Hematopoietic multipotent progenitor cell treated with erythropoietin and hydrocortisone succinate and interleukin-3 and kit ligand, for 15 days (in vitro differentiated cells): ENCODE measurements at places on chromosomes 3 and 15.

DNA sequence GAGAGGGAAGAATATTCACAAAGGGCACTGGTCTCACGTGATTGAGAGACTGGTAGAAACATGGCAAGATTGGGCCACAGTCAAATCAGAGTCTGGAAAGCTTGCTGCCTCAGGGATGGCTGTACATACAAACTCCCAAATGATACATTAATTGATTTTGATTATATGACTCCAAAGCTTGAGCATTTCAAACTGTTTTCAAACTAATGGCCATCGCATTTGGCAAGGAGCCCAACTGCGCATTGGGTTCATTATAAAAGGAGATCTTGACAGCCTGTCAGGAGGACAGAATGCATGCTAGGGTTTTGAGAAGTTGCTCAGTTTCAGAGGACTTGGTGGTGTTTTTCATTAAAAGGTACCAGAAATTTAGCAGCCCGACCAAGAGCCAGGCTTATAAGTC is 117.7 kb downstream of the PTPRG start:
- no peak for DNase-seq

GRCh38 chr3:156525808-156526207 is 29.1 kb downstream of the SSR3 start:
- no peak for DNase-seq

GRCh38 chr3:122857019-122857418 is 62.1 kb downstream of the SLC49A4 start:
- DNase-seq, result no peak

DNA sequence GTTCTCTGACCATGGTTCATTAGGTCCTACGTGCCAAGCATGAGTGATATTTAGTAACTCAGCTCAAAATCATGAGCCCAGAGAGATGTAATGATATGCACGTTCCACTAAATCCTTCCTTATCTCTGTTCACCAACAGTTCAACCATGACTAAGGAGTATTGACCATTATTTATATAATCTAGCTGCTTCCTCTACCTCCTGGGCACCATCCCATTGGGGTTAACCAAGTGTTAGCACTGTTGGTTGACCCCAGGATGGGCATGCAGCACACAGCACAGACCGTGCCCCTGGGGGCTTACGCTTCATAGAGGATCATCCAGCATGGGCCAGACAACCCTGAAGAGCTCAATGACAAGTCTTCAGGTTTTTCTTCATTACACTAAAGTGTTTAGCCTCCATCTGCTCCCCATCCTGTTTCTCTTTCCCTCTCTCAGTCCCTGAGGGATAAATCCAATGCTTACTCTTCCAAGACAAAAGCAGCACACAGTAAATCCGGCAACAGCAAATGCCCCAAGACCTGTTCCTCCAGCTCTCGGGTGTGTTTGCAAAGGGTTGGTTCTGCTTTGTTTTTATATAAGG is 10.4 kb downstream of the FAM174B start:
- DNase-seq, result no peak

DNA sequence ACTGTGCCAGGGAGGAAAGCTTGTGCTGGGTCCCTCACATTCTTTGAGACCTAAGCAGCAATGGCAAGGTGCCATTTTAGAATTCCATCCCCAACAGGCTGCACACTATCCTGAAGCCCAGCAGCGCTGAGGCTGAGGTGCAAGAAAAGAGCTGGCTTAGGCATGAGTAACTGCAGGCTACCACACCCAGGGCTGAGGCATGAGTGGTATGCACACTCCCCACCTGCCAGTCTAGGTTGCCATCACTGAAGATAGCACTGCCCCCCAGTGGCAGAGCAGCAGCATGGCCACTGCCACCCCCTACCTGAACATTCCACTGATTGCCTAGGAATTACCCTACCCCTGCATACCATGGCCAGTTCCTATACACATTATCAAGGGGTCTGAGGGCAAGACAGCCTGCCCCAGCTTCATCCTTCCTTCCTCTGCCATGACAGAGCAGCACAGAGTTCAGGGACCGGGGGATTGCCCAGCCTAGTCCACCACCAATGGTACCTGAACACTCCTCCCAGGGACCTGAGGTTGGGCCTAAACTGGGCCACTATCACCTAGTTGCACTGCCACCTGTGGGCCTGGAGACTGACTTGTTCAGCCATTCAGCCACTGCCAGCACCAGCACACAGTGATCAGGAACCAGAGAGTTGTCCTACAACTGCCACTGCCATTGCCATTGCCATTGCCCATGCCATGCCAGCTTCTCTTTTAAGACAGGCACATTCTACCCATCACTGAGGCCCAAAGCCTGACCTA is 129.8 kb downstream of the SATB1 start:
- DNase-seq, result peak; percentile 5

DNA sequence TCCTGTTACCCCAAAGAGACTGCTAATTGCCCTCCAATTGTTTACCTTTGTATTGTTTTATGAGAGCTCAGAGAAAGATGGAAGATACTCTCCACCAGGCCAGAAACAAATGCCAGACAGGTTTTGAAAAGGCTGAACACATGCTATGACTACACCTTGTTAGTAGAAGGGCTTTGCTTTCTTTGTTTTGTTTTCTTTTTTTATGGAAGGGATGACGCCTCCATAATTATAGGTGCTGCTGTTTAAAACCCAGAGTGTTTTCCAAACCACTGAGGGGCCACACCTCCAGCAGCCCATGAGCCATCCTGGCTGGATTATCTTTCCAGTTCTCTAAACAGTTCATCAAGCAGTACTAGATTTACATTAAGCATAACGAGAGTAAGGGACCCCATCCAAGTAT is 5.6 kb upstream of the FOXP1 start:
- DNase-seq, result no peak

DNA sequence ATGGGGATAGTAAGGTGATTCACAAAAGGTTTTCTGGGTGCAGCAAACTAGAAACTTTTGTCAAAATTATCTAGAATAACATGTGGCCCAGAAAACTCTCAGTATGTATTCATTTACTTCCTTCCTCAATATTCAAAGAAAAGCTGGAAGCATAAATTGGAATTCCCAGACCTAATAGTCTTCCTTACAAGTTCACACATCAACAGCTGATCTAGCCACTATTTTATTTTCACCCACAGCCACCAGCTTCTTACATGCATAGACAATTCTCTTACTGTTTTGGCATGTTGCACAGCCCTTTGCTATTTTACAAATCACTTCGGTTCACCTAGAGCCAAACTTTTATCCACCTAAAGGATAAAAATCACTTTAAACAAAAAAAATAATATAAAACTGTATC is 647.8 kb upstream of the CCDC54 start:
- DNase-seq, result no peak

GRCh38 chr3:22122567-22122966 is 371.6 kb upstream of the ZNF385D start:
- DNase-seq, result no peak

GRCh38 chr15:56654624-56655023 is 78.7 kb downstream of the ZNF280D start:
- no peak for DNase-seq

GRCh38 chr3:75138345-75138744 is 523.9 kb upstream of the CNTN3 start:
- no peak for DNase-seq

DNA sequence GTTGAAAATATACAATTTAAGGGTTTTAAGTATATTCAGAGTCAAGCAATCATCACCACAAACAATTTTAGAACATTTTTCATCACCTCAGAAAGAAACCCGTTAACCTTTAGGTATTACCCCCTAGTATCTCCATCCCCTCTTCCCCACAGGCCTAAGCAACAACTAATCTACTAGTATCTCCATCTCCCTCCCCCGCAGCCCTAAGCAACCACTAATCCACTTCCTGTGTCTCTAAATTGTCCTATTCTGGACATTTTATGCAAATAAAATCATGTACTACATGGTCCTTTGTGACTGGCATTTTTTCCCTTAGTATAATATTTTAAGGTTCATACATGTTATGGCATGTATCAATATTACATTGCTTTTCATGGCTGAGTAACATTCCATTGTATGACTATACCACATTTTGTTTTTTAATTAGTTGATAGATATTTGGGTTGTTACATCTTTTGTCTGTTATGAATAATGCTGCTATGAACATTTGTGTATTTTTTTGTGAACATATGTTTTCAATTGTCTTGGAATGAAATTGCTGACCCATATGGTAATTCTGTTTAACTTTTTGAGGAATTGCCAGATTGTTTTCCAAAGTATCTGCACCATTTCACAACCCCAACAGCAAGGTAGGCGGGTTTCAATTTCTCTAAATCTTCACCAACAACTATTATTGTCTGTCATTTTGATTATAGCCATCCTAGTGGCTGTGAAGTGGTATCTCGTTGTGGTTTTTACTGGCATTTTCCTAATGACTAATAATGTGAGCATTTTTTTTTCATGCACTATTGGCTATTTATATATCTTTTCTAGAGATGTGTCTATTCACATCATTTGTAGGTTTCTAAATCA is 215.6 kb upstream of the CD96 start:
- DNase-seq, result no peak

- DNase-seq, result no peak
Measured at GRCh38 chr15:22240403-22240802, 160.1 kb downstream of the OR4M2 start.

- no peak for DNase-seq
Measured at GRCh38 chr3:229183-229661, 32.7 kb downstream of the CHL1 start.

DNA sequence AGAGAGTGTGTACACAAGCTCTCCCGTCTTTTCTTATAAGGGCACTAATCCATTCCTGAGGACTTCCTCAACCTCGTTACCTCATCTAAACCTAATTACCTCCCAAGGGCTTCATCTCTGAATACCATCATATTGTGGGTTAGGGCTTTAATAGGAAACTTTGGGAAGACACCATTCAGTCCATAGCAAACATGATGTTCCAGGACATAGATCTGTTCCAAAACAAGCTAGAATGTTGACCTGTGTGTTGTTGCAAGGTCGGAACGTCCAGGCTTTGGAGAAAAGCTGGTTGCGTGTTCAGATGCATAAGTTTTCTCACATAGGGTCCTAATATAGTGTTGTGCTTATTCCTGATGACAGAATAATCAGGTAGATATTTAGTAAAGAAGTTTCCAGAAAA is 9.7 kb upstream of the TMEM87A start:
- no peak for DNase-seq

- no peak for DNase-seq
Measured at GRCh38 chr15:69253156-69253555, 45.6 kb upstream of the PAQR5 start.

DNA sequence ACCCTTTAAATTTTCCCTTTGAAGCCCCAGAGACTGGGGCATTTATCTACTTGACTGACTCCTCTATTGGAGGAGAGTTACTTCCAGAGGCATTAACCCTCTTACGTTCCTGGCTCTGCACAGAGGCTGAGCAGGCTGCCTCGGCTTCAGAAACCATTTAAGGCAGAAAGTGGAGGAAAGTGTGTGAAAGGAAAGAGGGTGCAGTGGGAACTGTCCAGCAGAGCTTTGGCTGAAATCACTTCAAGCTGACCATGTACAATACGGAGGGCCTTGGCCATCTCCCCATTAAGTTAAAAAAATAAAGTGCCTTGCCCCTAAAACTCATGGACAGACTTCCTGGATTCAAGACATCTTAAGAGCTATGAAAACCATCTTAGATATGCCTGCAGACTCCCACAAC is 238.7 kb downstream of the SV2B start:
- no peak for DNase-seq

DNA sequence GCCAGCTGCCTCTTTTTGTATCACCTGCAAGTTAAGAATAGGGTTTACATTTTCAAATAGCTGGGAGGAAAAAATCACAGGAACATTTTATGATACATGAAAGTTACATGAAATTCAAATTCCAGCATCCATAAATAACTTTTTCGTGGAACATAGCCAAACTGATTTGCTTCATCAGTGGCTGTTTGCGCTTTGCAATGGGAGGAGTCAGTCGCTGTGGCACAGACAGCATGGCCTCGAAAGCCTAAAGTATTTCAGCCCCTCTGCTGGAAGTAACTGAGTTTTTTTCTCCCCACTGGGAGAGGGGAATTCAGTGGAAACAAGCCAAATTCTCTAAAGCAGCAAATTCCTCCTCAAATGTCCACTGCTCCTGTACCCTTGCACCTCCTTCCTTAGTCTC is 271.9 kb downstream of the SUCLG2 start:
- DNase-seq, result no peak

DNA sequence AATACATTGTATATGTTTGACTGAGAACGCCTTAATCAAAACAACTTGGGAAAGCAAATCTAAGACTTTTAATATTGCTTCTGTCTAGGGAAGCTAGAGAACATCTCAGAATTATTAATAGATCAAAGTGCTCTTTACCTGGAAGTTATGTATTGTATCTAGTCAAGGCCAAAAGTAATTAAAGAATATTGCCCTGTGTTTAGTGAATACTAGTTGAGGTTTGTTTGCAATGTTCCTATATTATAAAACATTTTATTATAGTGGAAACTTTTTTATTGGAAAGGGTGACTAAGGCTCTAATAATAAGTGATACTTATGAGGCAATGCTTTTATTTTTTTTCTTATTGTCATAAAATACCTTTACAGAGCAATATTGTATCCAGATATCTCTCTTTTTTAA is 118.2 kb downstream of the CADM2 start:
- DNase-seq, result no peak

DNA sequence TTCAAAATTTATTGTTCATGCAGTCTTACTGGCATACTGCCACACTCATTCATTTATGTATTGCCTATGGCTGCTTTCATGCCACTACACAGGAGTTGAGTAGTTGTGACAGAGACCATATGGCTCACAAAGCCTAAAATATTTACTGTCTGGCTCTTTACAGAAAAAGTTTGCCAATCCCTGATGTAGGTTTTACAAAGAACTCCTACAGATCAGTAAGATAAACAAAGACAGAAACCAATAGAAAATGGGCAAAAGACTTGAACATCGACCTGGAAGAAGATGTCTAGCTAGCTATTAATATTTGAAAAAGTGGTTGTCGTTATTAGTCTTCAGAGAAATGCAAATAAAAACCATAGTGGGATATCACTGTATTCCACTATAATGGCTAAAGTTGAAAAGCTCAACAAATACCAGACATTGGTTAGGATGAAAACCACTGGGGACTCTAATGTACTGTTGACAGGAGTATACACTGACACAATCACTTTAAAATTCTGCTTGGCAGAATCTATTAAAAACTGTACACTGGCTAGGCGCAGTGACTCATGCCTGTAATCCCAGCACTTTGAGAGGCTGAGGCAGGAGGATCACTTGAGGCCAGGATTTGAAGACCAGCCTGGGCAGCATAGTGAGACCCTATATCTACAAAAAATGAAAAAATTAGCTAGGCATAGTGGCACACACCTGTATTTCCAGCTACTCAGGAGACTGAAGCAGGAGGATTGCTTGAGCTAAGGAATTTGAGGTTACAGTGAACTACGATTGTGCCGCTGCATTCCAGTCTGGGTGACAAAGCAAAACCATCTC is 87.7 kb downstream of the NEO1 start:
- DNase-seq, result no peak
